ENCODE measurements at places on chromosomes 1 and 21.

DNA sequence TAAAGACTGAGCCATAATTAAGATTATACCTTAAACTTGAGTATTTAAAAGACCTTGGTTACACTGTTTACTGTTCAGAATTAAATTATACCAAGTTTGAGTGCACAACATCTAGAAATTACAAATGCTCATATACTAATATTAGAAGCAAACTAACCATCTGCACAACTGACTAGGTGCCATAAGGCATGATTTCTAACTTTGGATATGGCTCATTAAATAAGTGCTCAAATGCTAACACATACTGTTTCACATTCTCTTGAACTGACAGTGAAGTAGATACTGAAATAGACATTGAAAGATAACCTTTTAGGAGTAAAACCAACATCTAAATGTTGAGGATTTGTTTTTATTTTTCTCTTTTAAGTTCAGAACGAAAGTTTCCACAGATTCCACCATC, 74.1 kb downstream of the PRKAA2 start:
- no peak for DNase-seq

DNA sequence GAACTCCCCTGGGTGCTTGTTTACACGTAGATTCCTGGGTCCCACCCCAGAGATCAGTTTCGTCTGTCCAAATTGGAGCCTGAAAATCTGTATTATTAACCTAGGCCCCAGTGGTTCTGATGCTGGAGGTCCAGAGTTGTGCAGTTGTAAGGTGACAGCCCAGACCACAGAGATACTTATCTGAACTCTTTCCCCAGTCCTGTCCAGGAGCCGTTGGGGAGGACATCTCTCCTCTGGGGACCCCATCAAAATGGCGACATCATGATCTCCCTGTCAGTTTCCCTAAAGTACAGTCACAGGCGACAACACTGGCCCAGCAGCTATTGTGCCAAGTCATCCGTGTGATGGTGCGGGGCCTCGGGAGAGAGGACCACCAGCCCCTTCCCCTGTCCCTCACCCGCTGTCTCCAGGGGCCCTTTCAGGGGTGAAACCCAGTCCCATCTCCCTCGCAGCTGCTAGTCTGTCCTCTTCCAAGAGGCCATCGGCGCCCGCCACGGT, 749 bp upstream of the EFHD2 start:
- no peak for DNase-seq

GRCh38 chr1:181173761-181174447, 85.4 kb downstream of the IER5 start:
- DNase-seq: no peak

DNA sequence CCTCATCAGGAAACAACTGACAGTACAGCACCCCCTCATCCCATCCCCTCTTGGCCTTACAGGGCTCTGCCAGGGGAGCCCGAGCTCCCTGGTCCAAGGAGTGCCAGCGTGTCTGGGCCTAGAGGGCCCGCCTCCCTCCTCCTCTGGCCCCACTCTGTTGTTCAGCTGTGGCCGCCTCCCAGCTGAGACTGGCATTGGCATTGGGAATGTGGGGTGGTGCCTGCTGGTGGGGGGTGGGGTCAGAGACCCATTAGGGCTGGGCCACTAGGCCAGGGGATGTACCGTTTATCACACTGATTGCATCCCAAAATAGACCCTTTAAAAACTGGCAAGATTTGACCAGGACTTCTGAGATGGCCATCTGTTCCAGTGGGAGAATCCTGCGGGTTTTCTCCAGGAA, 1.4 kb downstream of the LDLRAP1 start:
- DNase-seq: no peak

DNA sequence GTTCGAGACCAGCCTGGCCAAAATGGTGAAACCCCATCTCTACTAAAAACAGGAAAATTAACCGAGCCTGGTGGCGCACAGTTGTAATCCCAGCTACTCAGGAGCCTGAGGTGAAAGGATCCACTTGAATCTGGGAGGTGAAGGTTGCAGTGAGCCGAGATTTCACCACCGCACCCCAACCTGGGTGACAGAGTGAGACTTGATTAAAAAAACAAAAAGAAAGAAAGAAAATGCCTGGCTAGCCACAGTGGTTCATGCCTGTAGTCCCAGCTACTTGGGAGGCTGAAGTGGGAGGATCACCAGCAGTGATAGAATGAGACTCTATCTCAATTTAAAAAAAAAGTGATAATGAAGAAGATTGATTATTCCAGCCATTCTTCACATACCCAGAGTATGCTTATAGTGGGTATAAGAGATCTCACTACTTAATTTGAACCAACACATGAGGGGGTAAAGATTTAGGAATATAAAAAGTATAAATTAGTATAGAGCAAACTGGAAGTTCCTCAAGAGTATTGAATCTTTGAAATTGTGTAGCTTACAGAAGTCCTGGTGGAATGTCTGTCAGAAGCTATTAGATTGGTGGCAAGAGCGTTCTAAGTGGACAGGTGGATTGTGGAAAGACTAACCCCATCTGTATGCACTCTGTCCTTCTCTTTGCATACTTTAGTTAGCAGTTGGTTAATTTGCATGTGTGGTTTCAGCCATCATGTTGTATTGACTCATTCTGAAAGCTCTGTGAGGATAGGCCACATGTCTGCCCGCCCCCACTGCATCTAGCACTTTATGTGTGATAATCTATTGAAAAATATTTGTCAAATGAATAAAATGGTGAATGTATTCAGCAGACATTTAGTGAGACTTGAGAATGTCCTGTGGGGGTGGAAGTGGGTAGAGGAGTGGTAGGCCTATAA, 25.0 kb downstream of the RLF start:
- DNase-seq: peak; percentile 24
